ENCODE measurements at places on chromosomes 5 and 9. TPM values are rescaled to one million over a fixed set of nuclear protein-coding genes. Genes with fewer than 3 reads are reported as not detected.
A peak's percentile ranks its signal among the peaks of the same experiment; 100 is the strongest.

- peak; percentile 49 for DNase-seq
These were observed 5.5 kb downstream of the C7 start for GRCh38 chr5:40914835-40915234.

The ANKRD31 gene
- total RNA-seq = 0.07 TPM

The TOR4A gene
- total RNA-seq = 10.8 TPM

The MZB1 gene
- not detected for total RNA-seq

The GNPDA1 gene
- total RNA-seq = 23.1 TPM

DNA sequence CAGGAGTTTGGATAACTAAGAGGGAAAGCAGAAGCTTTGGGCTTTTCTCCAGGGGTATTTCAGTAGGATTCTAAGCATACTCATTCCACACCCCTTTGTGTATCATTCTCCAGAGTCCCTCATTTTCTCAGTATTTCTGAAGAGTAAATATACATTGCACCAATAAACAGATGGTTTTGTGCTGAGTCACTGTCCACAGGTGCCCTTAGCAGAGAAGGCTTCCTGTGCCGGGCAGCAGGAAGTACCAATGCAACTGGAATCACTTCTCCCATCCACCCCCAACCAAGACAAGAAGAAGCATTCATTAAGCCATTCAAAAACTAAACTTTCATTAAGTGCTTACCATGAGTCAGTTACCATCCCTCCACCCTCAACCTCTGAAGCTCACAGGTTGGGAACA lies 3.6 kb upstream of the CCNJL start:
- DNase-seq = peak; percentile 47

DNA sequence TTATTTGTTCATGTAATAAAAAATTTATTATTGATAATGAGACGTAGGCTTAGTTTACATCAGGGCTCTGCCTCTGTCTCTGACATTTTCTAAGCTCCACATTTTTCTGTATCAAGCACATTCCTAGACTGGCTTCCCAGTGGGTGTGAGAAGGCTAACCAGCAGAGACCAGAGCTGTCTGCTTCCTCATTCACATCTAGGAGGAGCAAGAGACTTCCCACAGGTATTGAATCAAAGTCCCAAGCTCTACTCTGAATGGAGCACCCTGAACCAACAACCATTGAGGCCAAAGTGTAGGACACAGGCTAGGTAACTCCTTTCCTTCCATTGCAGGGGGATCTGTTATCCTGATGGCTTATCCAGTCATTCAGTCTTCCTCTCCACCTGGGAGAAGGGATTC lies 72.4 kb downstream of the PARP8 start:
- DNase-seq = no peak

The GRXCR2 gene
- total RNA-seq = not detected

- no peak for DNase-seq
These were observed 48.5 kb downstream of the GDNF start for GRCh38 chr5:37791321-37791720.

DNA sequence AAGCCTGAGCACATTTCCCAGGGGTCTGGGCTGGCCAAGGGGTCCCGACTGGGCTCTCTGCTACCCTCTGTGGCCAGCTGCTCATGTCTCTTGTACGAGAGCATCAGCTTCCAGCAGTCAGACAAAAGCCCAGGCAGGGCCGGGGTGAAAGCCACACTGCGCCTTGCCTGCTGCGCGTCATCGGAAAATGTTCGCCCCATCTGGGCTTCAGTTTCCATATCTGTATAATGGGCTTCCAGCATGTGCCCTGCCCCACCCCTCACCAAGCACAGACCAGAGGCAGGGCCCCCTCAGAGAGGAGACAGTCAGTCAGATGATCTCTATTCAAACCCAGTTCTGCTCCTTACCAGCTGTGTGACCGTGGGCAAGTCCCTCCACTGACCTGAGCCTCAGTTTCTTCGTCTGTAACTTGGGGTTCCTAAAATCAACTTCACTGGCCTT lies 8.0 kb upstream of the GRHPR start:
- DNase-seq = no peak

The SLCO4C1 gene
- 0.22 TPM for total RNA-seq

DNA sequence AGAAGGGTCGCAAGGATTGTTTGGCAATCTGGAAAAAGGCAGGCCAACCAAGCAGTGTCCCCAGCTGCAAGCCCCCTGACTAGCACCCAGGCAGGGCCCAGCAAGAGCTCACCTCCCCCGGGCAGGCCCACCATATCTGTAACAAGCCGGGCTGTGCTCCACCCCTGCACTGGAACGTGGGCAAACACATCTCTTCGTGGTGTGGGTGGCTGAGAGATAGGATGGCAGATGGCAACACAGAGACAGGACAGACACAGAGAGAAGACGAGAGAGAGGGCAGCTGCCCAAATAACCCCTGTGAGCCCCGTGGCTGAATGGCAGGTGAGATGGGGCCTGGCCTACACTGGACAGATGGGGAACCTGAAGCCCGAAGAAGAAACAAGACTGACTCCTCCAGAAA lies 9.4 kb downstream of the BBLN start:
- no peak for DNase-seq

DNA sequence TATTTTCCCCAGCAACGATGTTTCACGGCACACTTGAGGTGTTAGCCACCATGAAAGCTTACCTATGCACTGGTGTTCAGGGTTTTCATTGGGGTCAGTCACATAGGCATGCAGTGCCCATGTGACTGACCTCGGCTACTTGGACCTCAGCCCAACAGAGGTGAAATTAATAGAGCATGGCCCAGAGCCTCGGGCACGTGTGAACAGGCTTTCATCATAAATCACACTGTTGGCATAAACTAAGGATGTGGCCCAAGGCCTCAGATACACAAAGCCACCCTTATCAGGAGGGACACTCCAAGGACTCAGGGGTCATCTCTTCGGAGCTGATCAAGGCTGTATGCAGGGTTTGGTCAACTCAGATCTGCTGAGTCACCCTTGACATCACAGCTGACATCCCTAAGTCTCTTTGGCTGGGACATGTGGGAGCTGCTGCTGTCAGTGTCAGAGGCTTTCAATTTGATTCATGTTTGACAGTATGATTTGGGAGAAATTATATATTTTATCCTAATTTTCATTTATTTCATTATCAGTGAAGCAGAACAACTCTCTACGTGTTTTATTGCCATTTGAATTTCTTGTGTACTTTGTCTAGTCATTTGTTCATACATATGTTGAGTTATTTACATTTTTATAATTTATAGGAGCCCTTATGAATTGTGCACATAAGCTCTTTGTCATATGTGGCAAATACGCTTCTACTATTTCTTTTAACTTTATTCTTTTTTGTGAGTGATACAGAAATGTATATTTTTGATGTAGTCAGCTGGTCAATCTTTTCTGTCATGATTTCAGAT lies 59.7 kb upstream of the ANKRD33B start:
- no peak for DNase-seq

The TNFSF8 gene
- total RNA-seq = not detected

- no peak for DNase-seq
These were observed 82.9 kb downstream of the NREP start for GRCh38 chr5:111673891-111674626.

Data from astrocyte (in vitro differentiated cells and primary cell).